ENCODE measurements at places on chromosomes 12 and 14.

GRCh38 chr12:108594-108993 lies 42.0 kb downstream of the IQSEC3 start:
- DNase-seq = no peak

GRCh38 chr12:121190523-121191031 lies 19.4 kb upstream of the P2RX4 start:
- no peak for DNase-seq

DNA sequence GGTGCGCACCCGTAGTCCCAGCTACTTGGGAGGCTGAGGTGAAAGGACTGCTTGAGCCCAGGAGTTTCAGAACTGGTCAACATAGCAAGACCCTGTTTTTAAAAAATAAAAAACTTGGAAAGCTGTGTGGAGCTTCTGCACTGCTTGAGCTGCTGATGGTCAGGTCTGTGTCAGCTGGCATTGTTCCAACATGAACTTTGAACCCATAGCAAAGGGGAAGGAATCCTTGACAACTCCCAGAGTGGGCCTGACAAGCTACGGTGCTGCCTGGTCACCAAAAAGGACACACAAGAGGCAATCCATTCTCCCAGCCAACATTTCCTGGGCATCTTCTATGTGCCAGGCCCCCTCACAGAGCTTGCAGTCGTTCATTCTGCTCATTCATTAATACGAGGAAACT lies 16.4 kb upstream of the LTBP2 start:
- no peak for DNase-seq

GRCh38 chr14:65961004-65961403 lies 525.2 kb upstream of the CCDC196 start:
- DNase-seq = no peak

- DNase-seq = peak; percentile 84
These were observed at the start of gene ASIC1 for GRCh38 chr12:50057000-50057841. ASIC1 (plus strand) TSS chr12:50057596; CDS start chr12:50058767, 1,171 bp downstream.

DNA sequence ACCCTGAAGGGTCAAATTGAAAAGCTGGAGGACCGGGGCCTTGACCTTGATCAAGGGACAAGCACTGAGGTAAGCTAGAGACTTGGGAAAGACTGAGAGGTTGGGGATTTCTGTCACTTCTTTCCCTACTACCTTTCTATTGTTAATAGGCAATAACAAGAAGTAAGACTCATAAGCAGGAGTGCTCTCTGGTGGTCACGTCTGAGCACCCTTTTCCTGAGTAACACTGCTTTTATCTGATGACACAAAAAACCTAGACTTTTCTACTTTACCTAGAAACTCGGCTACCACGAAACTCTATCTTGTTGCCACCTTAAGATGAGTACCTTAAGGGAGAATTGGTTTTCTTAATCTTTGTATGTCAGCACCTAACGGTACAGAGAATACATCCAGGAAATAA lies 35.5 kb upstream of the PPFIBP1 start:
- no peak for DNase-seq

GRCh38 chr12:19316425-19316824 lies 122.9 kb upstream of the AEBP2 start:
- DNase-seq = no peak

DNA sequence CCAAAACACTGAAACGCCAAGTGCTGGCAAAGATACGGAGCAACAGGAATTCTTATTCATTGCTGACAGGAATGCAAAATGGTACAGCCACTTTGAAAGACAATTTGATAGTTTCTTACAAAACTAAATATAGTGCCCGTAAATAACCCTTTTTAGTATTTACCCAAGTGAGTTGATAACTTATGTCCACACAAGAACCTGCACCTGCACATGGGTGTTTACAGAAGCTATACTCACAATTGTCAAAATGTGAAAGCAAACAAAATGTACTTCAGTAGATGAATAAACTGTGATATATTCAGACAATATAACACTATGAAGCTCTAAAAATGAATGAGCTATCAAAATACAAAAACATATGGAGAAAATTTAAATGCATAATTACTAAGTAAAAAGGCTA lies 86.6 kb downstream of the ATXN7L3B start:
- DNase-seq = no peak

DNA sequence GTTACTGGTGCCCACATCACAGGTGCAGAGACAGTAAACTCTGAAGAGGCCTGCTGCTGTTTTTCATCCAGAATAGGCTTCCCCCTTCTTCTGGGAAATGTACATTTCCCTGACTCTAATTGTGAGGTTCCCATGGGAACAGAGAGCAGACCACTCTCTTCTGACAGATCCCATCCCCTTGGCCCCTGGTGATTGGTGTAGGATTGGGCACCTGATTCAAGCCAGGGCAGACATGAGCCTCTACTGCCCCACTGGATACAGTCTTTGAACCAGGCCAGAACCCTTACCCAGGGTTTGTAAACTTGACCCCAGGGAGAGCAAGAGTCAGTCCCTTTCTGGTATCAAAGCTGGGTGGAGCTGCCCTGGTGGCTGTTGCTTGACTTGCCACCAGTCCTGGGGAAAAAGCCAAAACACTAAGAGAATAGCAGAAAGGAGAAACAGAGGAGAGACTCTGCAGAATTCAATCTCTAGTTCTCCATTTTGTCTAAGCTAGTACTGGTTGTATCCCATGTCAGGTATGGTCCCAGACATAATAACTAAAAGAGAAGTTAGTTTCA lies 14.8 kb upstream of the NFYB start:
- DNase-seq = no peak

DNA sequence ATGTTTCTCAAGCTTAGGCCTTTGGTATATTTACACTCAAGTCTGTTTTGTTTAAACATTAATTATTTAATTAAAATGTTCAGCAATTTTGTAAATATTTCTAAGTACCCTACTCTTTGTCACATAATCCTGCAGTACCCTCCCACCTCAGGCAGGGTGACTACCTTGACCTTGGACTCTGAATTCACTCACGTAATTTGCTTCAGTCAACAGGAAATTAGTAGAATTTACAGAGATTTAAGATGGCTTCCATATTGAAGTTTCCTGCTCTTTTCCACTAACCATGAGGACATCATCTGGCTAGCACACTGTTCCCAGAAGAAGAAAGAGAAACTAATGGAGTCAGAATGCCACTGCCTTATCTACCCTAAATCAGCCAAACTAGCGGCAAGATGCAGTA lies 967 bp upstream of the TAS2R19 start:
- DNase-seq = no peak

DNA sequence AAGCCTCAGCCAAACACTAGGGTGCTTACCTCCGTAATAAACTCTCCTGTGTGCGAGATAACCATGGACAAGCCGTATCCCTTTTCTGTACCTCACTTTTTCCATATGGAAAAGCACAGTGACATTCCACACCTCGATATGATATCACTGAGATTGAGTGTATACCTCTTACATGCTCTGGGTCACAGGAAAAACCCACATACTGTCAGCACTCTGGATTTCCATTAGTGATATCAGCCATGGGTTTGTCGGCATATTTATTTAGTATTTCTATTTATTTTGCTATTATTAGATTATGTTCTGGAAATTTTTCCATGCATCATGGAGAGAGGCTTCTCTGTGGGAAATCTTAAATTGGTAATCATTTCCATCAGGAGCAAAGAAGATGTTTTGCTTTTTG lies 28.0 kb upstream of the DAAM1 start:
- DNase-seq = no peak

- peak; percentile 54 for DNase-seq
These were observed 336.8 kb upstream of the RGS6 start for GRCh38 chr14:71595441-71595840.

- no peak for DNase-seq
These were observed 80.7 kb downstream of the SLC25A47 start for GRCh38 chr14:100403802-100404365.

- DNase-seq = peak; percentile 75
These were observed 82.9 kb upstream of the STXBP6 start for GRCh38 chr14:25132732-25133422.

GRCh38 chr12:18415227-18415626 lies 153.9 kb downstream of the PIK3C2G start:
- DNase-seq = no peak

DNA sequence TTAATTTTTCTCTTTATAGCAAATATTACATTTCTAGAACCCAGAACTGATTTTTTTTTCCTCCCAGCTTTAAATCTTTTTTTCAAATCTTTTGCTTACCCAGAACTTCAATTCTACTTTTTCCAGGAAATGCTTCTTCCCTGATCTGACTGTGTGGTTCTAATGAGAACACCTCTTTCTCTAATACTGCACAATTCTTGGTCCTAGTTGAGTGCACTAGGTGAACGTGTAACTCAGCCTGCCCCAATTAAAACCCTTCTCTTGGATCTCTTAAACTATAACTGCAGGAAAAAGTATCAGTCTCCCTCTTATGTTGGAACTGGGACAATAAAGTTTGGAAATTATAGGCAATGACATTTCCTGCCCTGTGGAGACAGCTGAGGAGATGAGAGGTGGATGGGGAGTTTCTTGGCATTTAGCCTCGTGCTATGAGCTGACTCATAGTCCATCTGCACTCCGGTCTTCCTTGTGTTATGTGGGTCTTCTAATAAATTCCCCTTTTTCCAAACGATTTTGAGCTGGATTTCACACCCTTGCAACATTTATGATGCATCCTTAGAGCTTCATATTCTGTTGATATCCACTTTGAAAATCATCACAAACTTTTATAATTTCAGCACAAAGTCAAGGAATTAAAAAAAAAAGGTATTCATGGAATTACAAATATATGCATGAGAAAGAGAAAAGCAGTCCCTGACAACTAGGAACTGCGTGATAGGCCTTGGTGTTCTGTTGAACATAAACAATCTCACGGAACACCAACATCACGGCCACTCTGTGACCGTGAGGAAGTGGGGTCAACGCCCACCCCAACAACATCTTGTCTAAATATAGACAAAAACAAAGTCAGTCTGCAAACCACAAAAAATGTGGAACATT lies 52.4 kb downstream of the BRMS1L start:
- DNase-seq = no peak

- no peak for DNase-seq
These were observed 721 bp downstream of the CABP1 start for GRCh38 chr12:120640861-120641833.

- DNase-seq = peak; percentile 18
These were observed 33.7 kb downstream of the ITPK1 start for GRCh38 chr14:93081876-93082570.

- DNase-seq = no peak
These were observed 11.6 kb upstream of the CHFR start for GRCh38 chr12:132899033-132899432.

- DNase-seq = peak; percentile 62
These were observed 4.1 kb upstream of the PCNX4 start for GRCh38 chr14:60087668-60088067.

DNA sequence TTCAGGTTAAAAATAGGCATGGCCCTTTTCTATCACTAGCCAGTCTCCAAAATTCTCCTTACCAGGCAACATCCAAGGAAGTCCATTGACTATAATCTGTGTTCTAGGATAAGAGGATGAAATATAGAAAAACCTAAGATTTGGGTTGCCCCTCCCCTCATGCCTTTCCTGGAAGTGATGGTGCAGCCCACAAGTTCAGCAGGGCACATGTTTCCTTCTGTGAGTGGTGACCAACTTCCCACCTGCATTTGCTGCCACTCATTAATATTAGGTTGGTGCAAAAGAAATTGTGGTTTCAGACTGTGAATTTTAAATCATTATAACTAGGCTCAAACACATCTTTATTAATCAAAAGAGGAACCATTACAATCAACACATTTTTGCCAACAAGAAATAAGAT lies 250.5 kb upstream of the FKBP4 start:
- DNase-seq = no peak

DNA sequence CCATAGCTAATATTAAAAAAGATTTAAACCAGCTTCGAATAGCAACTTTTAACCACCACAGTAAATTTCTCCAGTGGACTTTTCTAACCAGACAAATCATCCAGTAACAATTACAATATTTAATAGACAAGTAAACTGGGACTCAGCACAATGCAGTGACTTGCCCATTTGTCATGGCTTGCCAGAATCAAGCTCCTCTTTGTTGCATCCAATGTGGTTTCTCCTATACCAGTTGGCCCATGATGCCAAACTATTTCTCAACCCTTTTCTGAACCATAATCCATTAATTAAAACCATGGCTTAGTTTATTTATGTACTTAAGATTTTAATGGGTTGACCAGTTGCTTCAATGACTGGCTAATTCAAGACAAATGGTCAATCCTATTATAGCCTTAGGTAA lies 64.4 kb downstream of the DIO2 start:
- DNase-seq = no peak

GRCh38 chr12:53956914-53957536 lies 2.3 kb downstream of the HOXC12 start:
- no peak for DNase-seq

DNA sequence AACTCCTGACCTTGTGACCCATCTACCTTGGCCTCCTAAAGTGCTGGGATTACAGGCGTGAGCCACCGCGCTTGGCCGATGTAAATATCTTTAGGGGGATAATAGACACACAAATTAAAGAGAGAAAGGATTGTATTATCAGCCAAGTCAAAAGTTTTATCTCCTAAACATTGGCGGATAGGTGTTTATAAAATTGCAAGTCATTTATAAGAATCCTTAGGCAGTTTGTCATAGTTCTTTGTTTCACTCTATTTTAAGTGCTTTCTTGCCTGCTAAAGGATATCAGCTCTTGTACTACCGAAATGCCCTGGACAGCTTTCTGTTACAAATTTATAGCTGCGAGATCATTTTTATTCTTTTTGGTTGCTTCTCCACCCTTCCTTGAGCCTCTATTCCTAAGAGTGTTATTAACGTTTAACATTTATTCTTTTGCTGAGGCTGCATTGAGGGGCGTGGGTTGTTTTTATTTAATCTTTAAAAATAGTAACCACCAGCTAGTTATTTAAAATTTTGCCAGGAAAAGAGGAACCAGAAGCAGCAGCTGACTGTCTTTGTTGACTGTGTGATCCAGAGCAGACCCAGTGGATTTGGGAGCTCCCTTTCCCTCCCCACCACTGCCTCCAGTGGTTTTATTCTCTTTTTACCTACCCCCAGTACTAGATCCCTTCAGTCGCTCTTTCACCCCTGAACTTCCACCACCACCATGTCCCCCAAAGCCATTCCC lies 106.4 kb downstream of the DIP2B start:
- DNase-seq = no peak

GRCh38 chr14:75205591-75205990 lies 29.2 kb upstream of the TMED10 start:
- no peak for DNase-seq

DNA sequence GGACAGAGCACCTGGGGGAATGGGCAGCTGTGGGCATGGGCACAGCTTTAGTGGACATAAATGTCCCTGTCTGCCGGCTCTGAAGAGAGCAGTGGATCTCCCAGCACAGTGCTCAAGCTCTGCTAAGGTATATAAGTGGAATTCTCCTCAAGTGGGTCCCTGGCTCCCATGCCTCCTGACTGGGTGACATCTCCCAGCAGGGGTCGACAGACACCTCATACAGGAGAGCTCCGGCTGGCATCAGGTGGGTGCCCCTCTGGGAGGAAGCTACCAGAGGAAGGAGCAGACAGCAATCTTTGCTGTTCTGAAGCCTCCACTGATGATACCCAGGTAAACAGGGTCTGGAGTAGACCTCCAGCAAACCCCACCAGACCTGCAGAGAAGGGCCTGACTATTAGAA lies 25.0 kb upstream of the NUAK1 start:
- DNase-seq = no peak

Measured in NCI-H524 treated with DMSO at 0.1 percent for 48 hours (cell line).